ENCODE measurements at places on chromosomes 13 and 19.

GRCh38 chr13:23212671-23213070 lies 31.9 kb downstream of the SGCG start:
- DNase-seq: no peak

GRCh38 chr19:2780284-2780683 lies 2.8 kb downstream of the SGTA start:
- no peak for DNase-seq

DNA sequence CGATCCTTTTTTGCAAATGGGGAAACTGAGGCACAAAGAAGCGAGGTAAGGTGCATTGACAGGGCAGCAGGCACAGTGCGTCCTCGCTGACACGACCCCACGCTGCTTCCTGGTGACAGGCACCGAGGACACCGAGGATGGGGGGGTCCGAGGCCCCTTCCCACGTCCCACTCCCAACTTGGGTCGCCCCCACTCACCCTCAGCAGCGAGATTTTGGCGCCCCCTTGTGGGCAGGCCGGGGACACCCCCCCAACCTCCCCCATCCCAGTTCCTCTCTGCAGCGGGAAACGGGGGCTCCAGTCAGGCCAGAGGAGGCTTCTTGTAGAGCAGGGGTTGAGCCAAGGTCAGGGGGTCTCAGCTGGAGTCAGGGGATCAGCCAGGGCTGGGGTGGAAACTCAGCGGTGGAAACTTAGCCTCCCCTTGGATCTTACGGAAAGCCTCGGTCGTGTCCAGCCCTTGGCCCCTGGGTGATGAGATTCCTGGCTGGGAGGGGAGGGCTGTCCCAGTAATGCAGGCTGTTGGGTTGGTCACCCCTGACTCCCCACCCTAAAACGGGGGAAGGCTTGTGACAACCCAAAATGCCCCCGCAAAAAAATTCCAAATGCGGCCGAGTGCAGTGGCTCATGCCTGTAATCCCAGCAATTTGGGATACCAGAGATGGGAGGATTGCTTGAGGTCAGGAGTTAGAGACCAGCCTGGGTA lies 8.2 kb downstream of the SMIM24 start:
- DNase-seq: peak; percentile 50

- no peak for DNase-seq
Observed at GRCh38 chr13:99796175-99796819, 175.3 kb downstream of the ZIC5 start.

- DNase-seq: peak; percentile 28
Observed at GRCh38 chr19:6378041-6378440, 2.3 kb upstream of the PSPN start.

DNA sequence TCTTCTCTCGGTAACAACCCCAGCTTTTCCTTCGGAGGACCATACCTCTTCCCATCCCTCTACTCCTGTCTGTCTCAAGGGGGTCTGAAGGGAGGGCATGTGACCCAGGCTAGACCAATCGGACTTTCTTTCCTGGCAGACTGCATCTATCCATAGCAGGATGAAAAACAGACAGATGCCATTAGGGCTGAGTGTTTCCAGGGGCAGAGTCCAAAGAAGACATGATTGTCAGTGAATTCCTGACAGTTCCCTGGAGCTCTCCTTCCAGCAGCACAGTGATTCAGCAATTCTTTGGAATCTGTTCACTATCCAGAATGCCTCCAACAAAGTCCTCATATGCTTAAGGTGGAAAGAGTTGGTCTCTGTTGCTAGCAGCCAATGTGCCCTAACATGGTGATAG lies 189.8 kb downstream of the KCTD12 start:
- no peak for DNase-seq

DNA sequence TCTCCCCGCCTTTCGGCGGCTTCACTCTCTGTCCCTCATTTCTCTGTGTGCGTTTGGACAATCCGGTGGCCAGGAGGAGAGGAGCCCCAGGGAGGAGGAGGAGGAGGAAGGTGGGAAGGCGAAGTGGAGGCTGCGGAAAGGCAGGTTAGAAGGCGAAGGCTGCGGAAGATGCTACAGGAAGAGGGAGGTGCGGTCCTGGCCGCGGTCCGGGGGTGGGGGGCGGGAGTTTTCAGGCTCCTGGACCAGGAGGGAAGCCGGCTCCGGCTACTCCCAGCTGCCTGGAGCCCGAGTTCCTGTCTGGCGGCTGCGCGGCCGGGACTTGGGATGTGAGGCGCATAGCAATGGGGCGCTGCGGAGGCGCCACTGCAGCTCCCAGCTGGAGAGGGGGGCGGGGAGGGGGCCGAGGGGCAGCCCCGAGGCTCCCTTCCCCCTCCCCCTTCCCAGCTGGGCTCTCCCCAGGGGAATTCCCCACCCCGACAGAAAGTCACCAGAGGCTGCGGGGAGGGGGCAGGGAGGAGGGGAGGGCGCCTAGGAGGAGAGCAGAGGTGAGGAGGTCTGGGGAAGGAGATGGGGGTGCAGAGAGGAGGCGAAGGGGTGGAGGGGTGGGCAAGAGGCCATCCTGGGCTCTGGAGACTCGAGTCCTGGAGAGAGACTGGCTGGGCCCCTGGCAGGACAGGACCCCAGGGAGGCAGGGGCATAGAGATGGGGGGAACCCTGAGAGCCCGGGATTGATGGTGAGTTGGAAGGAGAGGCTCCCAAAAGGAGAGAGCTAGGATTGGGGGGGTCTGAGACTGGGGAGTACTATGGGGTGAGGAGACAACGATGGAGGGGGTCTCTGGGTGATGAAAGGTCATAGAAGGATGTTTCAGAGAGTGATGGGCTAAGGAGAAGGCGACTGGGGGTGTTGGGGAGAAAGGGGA lies 2.0 kb downstream of the LRRC4B start:
- DNase-seq: no peak

DNA sequence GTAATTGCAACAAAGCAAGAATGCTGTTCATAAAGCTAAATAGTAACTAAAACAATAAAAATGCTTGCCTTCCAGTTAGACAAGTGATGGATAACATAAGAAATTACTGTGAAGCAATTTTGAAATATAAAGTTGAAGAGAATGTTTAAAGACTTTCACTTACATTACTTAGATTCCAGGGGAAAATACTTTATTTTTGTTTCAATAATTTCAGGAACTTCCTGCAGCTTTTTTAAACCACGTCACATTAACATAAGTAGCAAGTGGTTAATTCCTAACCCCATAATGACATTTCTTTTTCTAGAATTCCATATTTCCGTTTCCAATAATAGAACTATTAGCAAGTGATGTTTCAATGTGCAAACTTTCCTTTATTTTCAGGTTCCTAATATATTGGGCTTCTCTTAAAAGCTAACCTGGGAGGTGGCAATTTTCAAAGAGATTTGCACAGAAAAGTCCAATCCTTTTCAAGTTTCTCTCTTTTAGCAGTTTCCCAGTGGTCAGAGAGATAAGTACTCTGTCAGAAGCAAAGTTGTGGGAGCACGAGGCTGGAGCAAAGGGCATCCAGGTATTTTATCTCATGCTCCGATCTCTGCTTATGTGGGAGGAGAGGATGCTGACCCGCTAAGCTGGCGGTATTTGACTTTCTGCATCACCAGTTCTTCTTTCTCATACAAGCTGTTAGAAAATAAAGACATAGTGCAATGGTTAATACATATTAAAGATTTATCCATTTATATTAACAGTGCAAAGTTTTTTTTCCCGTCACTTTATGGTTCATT lies 1025.3 kb downstream of the EFNB2 start:
- no peak for DNase-seq

- no peak for DNase-seq
Observed at GRCh38 chr19:33032218-33032781, 32.4 kb downstream of the RHPN2 start.

GRCh38 chr13:76813891-76814290 lies 72.3 kb downstream of the KCTD12 start:
- DNase-seq: no peak

DNA sequence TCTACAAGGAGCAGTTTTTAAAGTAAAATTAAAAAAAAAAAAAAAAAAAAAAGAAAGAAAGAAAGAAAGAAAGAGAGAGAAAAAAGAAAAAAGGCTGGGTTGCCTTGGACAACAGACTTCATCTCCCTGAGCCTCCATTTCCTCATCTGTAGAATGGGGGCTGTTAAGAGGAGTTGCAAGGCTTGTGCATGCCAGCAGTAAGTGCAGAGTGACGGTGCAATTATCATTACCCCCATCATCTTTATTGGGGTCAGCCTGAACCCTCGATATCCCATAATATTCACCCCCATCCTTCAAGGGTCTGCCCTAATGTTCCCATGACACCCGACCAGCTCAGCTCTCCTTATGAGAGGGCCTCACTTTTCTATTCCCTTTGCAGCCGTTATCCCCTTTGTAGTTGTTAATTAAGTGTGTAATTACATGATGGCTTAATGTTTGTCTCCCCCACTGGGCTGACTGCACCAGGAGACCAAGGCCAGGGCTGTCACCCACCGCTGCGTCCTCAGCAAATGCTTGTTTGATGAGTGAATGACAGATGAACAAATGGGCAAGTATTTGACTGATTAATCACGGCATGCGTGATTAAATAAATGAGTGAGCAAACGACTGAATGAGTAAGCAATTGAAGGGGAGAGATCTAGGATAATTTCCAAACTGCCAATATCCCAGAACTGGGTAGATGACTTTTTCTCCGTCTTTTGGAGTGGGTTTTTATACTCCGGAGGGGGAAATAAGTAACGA lies 10.1 kb downstream of the FOSB start:
- peak; percentile 90 for DNase-seq

DNA sequence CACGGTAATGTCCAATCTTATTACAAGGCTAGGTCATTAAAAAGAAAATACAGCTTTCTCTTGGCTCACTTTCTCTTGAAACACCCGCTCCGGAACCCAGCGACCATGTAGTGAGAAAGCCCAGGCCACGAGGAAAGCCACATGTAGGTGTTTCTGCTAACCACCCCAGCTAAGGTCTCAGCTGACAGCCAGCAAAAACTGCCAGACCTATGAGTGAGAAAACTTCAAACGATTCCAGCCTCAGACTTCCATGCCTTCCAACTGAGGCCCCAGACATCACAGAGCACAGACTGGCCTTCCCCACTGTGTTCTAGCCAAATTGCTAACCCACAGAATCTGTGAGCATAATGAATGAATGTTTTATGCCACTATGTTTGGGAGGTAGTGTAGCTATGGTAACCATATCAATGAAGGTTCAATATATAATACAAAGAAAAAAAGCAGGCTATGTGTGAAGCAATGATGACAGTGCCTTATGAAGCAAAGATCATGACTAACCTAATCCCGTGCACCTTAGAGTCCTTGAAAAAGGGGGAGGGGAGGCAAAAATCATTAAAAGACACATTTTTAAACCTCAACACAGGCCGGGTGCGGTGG lies 11.9 kb upstream of the TPTE2 start:
- DNase-seq: no peak

- peak; percentile 86 for DNase-seq
Observed at GRCh38 chr19:39502640-39503417, 4.1 kb downstream of the DLL3 start.

DNA sequence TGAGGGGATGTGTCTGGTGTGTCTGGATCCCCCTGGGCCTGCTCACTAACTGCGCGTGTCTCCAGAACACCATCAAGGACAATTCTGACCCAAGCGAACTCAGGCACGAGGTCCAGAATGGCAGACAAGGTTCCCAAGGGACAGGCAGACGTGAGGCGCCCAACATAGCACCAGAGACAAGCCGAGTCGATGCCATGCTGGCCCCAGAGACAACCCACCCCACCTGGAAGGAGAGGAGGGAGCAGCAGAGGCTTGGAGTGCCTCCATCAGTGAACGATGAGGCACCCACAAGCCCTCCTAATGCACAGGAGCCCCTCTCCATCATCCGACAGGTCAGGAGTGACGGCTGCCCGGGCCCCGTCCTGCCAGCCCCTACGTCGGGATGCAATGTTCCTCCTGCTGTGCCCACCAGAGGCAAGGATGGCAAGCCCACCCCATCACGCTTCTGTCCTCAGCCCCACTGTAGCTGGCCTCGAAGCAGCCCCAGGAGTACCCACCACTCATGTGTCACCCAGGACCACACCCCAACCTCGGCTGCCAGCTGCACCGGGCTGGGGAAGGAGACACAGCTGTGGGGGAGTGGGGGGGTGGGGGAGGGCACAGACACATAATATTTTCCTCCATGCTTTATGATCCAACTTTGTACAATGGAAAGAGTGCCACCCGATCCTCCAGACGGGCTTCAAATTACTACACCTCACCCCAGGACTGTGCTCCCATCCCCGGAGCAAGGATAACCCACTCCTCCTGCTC lies 11.8 kb downstream of the AP3D1 start:
- no peak for DNase-seq

DNA sequence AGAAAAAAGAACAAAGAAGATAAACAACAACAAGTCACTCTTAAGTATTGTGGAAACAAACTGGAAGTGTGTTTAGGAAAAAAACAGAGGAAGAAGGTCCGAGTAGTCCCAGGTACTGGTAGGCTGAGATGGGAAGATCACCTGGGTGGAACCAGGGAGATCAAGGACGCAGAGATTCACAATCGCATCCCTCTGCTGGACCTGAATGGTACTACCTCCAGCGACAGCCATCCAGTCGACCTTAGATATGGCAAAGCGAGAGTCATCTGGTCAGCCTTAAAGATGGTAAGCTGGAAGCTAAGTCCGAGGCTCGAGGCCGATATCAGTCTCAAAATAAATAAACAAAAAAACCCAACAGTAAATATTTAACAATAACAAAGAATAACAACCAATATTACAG lies 44.9 kb upstream of the ZNF91 start:
- no peak for DNase-seq

DNA sequence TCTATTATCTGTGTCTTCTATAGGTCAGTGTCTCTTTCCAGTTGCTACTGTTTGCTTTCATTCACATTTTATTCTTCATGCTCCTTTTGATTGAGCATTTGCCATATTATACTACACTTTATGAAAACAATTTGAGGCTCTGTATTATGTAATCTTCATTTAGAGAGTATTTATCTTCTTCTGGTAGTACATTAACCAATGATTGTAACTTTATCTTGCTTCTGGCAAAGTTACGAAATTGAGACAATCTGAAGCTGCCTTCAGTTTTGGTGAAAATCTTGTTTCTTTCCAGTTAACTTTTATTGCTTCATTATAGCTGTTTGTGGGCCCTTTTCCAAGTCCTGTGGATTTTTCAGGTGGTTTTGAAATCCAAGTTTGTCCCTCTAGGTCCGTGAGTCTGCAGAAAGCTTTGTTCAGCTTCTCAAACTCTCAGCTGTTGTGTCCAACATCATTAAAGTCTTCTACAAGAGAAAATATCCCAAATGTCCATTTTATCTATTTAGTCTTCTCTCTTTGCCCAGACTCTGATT lies 1255.4 kb upstream of the SPRY2 start:
- no peak for DNase-seq

- no peak for DNase-seq
Observed at GRCh38 chr13:95920485-95920884, 132.7 kb downstream of the UGGT2 start.

GRCh38 chr13:61684976-61685681 lies 269.5 kb upstream of the PCDH20 start:
- DNase-seq: no peak

DNA sequence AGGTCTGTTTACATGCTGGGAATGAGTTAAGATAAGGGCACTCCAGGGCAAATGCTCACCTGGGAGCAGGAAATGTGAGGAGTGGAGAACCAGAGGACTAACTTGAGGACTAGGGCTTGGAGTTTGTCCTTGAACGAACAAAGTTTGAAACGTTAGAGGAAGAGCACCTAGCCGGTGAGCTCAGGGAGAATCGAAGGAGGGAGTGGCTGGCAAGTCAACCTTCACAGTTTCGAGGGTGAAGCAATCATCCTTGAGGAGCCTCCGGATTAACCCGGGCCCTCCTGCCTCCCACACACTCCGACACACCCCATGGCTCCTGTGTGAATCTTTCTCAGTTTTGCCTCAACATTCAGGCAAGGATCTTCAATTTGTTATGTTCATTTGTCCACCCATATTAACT lies 58.6 kb downstream of the LMO7 start:
- DNase-seq: no peak

GRCh38 chr19:13277104-13277809 lies 127.0 kb downstream of the IER2 start:
- peak; percentile 77 for DNase-seq

- no peak for DNase-seq
Observed at GRCh38 chr19:20787786-20788185, 11.7 kb downstream of the ZNF66 start.

All from retina (tissue), 1 donor.